CD4-positive, CD25-positive, alpha-beta regulatory T cell (primary cell): ENCODE measurements at places on chromosomes 5 and 9. TPM values are rescaled to one million over a fixed set of nuclear protein-coding genes. Genes with fewer than 3 reads are reported as not detected.

CNTNAP3B gene
- polyA plus RNA-seq, result not detected

IRX1 gene
- polyA plus RNA-seq, result not detected

DNA sequence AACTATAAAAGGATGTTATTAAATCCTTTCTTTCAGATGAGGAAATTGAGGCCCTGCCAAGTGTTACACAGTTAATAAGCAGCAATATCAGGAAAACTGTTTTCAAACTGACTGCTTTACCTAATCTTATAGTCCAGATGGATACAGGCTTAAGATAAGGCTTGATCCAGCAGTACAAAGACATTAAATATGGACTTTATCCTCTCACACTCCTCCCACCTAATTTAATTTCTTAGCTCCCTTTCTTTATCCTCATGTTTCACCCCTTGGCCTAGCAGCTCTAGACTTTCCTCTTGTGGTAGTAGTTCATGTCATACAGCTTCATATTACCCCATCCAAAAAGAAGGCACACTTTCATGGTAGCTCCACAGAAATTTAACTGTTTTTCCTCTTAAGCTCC lies 164.5 kb downstream of the BAAT start:
- no peak for DNase-seq

DNA sequence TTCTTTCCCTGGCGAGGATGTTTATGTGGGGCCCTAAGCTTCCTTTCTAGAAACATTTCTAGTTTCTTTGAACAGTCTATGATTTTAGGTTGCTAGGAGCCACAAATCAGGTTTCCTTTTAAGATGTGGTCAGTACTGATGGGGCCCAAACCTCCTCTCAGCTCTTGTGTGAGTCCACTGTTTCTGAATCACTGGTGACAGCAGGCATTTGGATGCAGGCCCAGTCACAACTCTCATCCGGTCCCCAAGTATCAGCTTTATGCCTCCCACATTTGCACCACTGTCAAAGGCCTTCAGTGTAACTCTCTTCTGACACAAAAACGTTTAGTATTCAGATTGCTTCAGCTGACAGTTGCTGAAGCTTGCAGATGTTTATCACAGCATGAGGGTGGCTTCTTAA lies 7.8 kb downstream of the DMRT2 start:
- no peak for DNase-seq

DNA sequence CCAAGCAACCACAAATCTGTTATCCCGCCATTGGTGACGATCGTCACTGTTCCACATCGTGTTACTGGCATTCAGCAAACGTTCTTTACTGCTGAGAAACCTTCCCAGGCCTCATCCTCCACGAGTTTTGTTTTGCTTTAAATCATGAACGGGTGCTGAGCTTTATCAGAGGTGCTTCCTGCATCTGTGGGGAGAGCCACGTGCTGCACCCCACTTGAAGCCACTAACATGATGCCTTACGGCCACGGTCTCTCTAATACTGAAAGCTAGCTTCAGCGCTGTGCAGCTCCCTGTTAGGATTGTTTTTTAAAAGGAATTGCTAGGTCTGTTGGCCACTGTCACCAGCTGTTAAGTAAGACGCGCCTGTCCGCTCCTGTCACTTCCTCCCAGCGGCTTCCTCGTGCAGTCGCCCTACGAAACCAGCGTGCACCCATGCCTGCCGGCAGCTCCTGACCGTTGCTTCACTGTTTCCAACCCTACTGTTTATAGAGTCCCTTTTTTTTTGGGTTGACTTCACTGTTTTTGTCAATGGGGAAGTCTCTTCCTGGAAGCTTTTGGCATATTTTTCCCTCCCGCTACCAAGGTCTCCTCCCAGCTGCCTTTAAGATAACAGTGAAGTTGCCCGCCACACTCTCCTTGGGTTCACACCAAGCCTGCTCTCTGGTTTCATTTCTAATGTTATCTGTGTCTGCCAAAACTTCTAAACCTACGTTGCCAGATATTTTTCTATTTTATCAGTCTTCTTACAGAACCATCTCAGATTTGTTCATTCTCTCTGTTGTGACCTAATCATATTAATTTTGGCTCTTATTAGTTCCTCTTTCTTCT lies 20.3 kb downstream of the LPCAT1 start:
- no peak for DNase-seq
